Kidney tubule cell (primary cell): ENCODE measurements at places on chromosomes 4 and X.

GRCh38 chr4:1351854-1352566 is 5.0 kb downstream of the UVSSA start:
- DNase-seq = peak; percentile 83

DNA sequence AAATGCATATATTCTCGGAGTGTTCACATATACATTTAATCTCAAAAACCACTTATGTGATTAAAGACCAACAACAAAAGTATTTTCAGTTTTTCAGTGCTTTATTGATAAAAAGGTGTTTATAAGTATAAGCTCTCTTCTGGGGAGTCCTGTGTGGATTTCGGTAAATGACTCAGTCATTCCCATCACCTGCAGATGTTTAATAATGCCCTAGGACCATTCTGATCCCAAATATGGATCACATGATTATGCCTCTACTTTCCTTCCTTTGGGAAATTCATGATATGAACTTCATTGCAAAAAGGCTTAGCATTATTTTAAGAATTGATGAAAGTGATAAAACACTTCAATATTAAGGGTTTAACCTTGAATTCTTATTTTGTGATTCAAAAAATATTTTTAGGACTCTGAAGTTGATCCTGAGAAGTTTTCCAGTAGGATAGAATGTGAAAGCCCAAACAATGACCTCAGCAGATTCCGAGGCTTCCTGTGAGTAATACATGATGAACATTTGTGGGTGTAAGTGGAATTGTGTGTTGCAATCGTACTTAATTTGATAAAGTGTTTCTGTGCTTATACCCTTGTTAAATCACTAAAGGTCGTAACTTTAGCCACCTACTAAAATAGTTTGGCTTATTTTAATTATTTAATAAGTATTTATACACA is 40.2 kb downstream of the ATP10D start:
- DNase-seq = peak; percentile 82

DNA sequence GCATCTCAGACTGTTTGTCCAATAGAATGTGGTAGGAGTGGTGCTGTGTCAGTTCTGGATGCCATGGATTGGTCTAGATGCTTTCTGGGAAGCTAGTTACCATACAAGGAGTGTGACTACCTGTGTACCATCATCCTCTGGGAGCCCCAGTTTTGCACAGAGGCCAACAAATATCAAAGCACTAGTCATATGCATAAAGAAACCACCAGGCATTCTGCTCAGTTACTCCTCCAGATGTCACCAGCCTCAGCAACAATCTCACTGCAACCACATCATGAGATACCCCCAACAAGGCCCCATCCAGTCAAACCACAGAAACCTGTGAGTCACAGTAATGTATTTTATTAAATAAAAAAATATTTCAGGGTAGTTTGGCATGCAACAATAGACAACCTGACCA is 435.8 kb upstream of the CPEB2 start:
- DNase-seq = peak; percentile 64

GRCh38 chrX:154384284-154384892 is 5.3 kb downstream of the EMD start:
- no peak for DNase-seq

GRCh38 chr4:83979773-83980172 is 443.9 kb downstream of the GPAT3 start:
- DNase-seq = no peak

DNA sequence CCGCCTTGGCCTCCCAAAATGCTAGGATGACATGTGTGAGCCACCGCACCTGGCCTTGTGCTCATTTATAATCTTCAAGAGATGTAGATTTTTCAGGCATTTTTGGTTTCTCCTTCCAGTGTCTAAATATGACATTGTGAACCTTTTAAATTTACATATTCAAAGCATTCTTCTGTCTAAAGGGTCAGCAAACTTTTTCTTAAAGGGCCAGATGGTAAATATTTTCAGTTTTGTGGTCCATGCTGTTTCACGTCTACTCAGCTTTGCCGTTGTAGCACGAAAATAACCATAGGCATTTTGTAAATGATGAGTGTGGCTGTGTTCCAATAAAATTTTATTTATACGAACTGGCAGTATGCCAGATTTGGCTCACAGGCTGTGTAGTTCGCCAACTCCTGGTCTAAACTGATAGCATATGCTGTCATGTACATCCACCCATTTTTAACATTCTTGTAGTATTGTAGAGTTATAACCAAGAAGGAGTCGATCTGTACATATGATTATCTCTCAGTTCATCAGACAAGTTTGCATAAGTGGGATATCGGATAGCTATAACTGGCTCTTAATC is 12.7 kb upstream of the GCNA start:
- DNase-seq = no peak

GRCh38 chrX:118675326-118675965 is 52.0 kb upstream of the IL13RA1 start:
- DNase-seq = no peak

GRCh38 chrX:38149016-38149415 is 71.7 kb downstream of the SRPX start:
- DNase-seq = no peak

GRCh38 chr4:171235521-171235920 is 577.7 kb upstream of the GALNTL6 start:
- DNase-seq = no peak

DNA sequence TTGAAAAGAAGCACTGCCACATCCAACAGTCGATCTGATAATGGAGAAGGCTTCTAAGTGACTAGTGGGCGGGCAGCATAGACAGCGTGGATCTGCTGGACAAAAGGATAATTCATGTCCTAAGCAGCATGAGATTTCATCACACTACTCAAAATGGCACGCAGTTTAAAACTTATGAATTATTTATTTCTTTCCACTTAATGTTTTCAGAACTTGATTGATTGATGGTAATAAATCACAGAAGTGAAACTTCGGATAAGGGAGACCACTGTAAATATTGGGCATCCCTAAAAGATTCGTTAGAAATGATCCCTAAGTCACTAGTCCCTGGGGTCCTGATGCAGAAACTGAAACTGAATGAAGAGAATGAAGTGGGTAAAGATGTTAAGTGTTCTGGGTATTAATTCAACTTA is 93.0 kb upstream of the ANK2 start:
- DNase-seq = no peak

DNA sequence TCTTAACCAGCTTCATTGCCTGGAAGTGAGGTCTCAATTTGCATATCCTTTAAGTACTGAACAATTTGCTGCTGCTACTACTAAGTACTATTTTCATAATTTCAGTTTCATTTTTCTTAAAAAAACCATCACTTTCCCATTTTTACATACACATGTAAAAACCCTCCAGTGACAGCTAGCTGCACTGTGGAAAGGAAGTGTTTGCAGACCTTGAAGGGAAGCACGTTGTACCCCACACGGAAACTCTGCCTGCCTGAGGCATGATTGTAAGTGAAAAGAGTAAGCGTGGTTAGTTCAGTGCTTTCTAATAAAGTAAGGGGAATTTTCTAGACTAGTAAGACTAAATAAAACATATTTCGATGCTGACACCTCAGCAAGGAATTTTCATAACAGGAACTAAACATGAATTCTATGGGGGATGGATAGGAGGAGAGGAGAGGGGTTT is 103.6 kb downstream of the RAPGEF2 start:
- DNase-seq = peak; percentile 55

DNA sequence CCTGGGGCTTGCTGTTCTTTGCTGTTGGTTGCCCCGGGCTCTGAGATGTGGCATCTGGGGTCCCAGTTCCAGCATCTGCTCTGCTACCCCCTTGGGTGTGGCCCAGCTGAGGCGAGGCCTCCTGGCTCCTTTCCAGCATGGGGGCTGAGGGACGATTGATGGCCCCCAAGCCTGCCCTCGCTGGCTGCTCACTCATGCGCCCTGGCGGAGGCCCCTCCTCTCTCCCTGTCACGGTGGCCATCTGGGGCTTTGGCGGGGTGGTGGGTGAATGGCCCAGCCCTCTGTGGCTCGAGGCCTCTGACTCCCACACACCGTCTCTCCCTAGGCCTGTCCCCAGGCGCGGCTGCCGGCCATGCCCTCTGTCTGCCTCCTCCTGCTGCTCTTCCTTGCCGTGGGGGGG is 1.8 kb downstream of the PLXNA3 start:
- no peak for DNase-seq

- DNase-seq = no peak
Measured at GRCh38 chrX:70826715-70827114, 81.8 kb downstream of the TEX11 start.

- DNase-seq = no peak
Measured at GRCh38 chr4:27490315-27490714, 629.7 kb downstream of the STIM2 start.

DNA sequence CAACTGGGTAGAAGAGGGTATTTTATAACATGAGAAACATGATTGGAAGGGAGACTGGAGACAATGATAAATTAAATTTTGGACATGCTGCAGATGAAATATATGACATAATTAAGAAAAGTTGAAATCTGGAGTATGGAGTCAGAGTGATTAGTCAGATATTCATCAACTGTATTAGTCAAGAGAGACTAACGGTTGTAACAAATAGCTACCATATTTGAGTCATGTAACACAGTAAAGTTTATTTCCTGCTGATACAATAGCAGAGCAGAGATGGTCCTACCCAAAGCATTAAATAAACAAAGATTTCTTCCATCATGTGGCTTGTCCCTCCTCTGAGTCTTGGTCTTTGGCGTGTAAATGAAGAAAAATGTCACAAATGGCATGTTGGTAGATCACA is 321.3 kb downstream of the GALNTL6 start:
- DNase-seq = no peak

- DNase-seq = peak; percentile 67
Measured at GRCh38 chrX:24371391-24371972, 11.0 kb downstream of the SUPT20HL1 start.

DNA sequence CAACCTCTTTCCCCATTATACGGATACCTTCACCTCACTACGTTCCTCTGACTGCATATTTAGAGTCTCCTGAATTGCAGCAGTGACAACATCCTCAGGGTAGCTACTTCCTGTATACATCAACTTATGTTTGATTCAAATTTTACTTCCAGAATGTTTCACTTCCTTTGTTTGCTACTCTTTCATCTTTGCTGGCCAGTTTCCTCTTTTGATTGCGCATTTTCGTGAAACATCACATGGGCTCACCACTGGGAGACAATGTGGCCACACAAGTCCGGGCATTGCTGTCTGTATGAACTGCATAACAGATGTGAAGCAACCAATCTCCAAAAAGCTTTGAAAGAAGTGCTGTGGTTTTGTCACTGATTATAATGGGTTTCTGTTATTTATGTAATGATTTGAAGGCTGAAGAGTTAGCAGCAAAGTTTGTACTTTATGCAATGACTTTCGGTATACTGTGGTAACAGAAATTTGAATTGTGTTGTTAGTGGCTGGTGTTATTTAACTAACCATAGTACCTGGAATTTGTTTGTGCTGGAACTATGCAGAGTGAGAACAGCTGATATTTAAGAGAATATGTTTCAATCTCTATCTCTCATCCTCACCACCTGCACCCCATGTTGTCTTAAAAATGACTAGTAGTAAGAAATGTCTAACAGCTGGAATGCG is 7.4 kb downstream of the SNCA start:
- no peak for DNase-seq

GRCh38 chr4:48228949-48229348 is 40.7 kb downstream of the TEC start:
- DNase-seq = peak; percentile 30

GRCh38 chrX:103187953-103188475 is 26.9 kb upstream of the BEX4 start:
- peak; percentile 28 for DNase-seq

GRCh38 chr4:124641715-124642381 is 70.7 kb downstream of the ANKRD50 start:
- DNase-seq = peak; percentile 96

- DNase-seq = no peak
Measured at GRCh38 chr4:74219240-74219639, 61.3 kb downstream of the MTHFD2L start.

DNA sequence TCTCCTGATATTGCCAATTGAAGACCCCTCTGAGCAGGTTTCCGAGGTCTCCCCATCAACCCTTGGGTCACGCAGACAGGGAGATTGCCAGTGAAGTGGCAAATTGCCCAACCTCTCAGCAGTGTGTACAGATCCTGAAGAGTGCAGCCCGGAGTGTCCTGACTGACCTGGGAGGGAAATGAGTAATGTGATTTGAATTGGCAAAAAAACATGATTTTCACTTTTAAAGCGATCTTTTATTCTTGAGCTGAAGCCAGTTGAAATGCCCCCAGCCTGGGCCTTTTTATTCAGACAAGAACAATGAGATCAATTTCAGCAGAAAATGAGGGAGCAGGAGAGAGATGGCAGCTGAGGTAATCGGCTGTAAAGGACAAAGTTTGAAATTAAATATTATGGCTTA is 401.8 kb downstream of the RAPGEF2 start:
- DNase-seq = peak; percentile 10

- DNase-seq = no peak
Measured at GRCh38 chrX:153637121-153638040, 9.6 kb upstream of the DUSP9 start.

DNA sequence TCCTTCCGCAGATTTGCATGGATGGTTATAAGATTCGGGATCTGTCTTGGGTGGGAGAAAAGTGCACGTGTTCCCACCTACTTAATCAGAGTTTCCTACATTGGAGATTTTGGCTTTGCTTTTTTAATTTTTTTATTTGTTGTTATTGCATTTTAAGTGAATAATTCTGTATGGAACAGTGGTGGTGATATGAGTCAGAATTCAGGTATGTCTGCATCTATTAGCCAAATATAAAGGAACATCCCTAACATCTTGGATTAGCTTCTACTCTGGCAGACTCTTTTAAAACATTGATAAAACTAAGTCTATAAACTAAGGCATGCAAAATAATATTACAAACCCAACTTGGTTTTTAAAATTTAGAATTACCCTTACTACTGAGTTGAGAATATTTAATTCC is 659.8 kb upstream of the EPHA5 start:
- DNase-seq = no peak

DNA sequence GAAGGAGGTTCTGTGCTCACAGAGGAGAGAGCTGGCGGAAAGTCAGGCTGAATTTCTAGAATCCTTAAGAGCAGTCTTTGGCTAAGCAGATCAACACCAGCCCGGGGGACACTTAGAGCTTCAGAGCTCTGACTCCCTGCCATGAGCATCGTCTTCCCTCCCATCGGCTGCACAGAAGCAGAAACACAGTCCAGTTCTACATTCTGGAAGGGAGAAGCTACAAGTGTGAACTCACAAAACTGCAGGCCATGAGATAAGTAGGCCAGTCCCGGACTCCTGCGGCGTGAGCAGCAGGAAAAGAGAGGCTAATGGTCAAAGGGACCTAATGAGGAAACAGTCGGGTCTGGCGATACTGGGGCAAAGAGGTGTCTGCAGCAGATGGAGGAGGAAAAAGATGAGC is 211.5 kb downstream of the DHX15 start:
- no peak for DNase-seq

- DNase-seq = no peak
Measured at GRCh38 chr4:117941611-117942010, 92.7 kb upstream of the NDST3 start.

- DNase-seq = no peak
Measured at GRCh38 chr4:180086480-180087190, 2156.6 kb upstream of the TENM3 start.

GRCh38 chr4:8110071-8110986 is 48.3 kb downstream of the ABLIM2 start:
- DNase-seq = peak; percentile 88

DNA sequence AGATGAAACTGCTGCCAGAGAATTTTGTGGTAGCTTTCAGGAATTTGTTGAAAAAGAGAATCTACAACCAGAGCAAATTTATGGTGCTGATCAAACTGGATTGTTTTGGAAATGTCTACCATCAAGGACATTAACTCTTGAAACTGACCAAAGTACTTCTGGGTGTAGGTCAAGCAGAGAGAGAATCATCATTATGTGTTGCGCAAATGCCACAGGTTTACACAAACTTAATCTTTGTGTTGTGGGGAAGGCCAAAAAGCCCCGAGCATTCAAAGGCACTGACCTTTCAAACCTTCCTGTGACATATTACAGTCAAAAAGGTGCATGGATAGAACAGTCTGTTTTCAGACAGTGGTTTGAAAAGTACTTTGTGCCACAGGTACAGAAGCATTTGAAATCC is 2.1 kb downstream of the TIGD2 start:
- no peak for DNase-seq
